Activated CD4-positive, alpha-beta T cell treated with anti-CD3 and anti-CD28 coated beads for 1 hour (primary cell): ENCODE measurements at places on chromosomes 2 and 18.

DNA sequence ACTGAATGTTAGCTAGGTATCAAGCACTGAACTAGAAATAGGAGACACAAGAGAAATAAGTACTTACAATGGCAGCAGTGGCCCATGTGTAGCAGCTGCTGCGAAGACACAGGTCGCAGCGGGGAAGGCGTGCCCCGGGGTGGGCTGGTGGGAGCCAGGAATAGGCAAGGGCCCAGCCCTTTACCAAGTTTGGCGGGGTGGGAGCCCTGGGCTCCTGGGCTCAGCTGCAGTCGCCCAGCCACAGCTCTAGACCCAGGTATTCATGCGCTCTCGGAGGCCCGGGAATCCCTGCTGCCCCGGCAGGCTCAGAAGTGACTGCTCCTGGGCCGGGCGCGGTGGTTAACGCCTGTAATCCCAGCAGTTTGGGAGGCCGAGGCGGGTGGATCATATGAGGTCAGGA lies 1287.3 kb downstream of the CNTNAP5 start:
- no peak for DNase-seq

- DNase-seq, result no peak
These were observed 132.4 kb downstream of the TMEM163 start for GRCh38 chr2:134586326-134586965.

GRCh38 chr2:233290051-233290845 lies 17.4 kb upstream of the SAG start:
- DNase-seq, result no peak

DNA sequence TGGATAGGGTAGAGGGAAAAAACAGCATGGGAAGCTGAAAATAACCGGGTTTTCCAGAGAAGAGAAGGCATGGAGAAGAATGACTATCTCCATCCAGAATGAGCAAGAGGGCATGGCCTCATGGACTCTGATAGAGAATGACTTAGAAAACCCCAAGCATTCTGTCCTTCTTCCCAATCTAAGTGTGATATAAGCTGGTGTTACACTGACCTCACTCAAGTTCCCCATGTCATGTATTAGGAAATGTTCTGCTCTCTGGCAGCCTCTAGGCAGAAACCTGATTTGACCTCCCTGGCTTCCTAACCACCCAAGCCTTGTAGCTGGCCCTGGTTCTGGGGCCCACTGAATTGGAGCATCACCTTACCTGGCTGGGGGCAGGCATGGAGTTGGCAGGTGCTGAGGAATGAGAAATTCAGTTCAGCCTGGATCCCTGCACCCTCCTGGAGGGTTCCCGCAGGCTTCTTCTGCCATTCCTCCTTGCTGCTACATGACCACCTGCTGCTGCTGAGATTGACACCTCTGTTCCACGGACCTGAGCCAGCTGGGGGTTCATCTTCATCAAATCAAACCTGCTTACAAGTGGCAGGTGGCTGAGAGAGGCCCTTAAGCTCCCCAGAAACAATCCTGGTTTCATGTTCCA lies 5.2 kb upstream of the SIGLEC15 start:
- DNase-seq, result no peak

DNA sequence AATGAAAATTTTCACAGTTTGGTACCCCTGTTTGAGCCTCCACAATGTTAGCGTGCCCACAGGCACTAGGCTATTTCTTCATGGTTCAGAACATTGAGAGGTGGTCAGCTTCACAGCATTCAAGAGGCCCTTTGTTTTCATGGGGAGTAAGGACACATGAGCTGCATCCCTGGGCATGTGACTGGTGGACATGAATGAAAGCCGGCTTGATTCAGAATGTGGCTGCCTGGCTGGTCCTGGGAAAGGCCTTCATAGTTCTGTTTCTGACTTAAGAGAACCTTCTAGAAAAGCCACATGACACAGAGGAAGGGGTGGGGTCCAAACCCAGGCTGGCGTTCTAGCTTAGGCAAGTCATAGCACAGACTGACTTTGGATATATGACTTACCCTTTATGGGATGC lies 420.6 kb downstream of the CMPK2 start:
- DNase-seq, result no peak

DNA sequence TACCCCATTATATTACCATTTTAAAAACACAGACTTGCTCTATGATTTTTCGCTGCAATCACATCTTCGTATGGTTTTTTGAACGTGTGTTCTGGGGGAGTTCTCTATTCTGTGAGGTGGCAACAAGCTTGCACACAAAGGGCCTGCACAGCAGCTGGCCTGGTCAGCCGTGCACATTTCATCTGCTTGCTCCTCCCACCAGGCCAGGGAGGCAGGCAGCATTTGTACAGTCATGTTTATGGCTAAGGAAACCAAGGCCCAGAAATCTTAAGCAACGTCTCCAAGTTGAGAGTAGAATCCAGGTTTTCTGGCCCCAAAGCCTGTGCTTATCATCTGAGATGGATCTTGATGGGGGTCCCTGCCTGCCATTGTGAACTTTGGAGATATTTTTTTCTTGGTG lies 106.4 kb upstream of the SMIM21 start:
- no peak for DNase-seq

DNA sequence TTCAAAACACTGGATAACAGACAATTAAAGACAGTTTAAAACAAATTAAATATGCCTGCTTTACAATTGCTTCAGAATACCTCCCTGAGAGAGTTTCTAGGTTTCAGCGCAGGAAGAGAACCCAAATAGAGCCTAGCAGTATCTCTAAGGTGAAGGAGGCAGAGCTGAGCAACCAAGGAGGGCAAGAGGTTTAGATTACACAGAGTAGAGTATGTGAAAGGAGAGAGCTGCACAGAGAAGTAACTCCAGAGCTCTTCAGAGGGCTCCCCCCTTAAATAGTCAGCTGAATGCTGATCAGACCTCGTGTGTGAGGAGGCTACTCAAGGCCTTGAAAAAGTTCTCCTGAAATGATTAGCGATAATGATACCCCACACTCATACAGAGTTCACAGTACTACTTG lies 386.5 kb upstream of the TCF4 start:
- DNase-seq, result no peak

DNA sequence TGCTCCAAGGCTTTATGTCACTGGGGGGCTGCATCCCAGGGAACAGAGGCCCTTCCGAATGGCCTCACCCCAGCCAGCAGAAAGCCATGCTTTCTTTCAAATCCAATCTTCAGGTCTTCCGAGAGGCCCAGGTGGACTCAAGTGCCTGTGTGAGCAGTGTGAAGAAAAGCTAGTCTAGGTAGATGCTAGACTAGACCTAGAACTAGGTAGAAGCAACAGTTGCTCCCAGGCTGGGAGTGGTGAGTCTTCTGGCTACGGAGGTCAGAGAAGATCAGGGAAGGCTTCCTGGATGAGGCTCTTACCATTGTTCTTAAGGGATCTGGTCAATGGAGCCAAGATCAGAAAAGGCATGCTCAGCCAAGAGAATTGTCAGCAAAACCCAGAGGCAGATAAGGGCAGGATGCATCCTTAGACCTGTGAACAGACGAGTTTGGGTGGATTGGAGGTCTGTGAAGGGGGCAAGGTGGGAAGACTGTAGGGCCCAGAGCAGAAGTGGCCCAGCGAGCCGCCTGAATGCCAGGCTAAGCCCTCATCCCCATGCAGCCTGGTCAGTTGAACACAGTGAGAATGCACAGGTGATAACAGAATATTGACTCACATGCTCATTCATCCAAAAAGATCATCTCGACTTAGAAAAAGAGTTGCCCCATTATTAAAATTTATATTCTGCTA lies 110.8 kb downstream of the SMAD7 start:
- no peak for DNase-seq

DNA sequence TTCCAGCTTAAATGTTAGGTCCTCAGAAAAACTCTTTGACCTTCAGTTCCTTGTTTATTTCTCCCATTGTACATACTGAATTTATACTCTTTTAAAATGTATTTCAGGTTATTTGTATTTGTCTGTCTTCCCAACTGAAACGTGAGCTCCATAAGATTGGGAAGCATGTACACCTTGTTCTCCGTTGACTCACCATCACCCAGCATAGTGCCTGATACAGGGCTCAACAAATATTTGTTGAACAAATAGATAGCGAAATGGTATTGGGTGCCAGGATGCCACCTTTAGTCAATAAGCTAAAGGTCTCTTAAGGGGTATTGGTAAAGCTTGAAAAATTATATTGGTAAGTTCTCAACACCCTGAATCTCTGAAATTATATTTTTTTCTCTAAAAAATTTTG lies 1841.3 kb upstream of the CELF4 start:
- DNase-seq, result no peak

- DNase-seq, result no peak
These were observed 66.7 kb upstream of the LPIN2 start for GRCh38 chr18:3079653-3080052.

- no peak for DNase-seq
These were observed 483.8 kb downstream of the GALR1 start for GRCh38 chr18:77733292-77733903.

GRCh38 chr18:78996741-78997490 lies 17.3 kb downstream of the SALL3 start:
- no peak for DNase-seq

- DNase-seq, result no peak
These were observed 899.7 kb downstream of the DSC3 start for GRCh38 chr18:30142870-30143269.

GRCh38 chr18:36653141-36653869 lies 175.5 kb downstream of the TPGS2 start:
- no peak for DNase-seq

DNA sequence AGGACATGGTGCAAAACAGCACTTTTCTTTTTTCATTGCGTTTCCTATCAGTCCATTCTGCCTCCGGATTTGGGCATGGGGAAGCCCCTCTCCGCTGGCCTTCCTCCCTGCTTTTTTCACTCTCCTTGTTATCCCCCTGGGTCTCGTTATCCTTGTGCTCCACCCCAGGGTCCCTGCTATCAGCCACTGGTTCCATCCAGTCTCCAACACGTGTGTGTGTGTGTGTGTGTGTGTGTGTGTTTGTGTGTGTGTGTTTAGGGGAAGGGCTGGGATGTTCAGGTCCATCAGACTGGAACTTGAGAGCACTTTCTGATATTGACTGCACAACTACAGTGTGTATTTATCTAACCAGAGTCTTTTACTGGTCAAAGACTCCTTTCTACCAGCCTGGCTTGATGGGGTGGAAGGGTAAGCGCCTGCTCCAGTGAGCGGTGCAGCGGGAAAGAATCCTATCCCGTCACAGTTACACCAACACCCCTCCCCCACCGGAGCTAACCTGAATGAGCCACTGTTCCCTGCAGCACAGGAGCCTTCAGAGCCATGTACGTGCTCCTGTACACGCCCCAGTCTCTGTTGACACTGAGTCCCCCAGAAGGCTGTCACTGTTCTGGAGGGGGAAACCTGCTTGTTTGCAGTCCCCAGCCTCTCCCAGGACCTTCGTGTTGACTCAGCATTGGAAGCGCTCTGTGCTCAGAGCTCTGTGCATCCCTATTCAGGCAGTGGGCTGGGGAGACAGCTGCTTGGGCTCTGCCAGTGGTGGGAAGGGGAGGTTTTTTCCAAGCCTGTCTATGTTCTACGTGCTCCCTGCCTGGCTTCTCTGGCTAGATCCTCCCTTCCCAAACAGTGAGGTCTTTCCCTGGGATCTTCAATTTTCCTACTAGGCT lies 4.6 kb downstream of the INHA start:
- no peak for DNase-seq

- DNase-seq, result no peak
These were observed 47.6 kb downstream of the COBLL1 start for GRCh38 chr2:164794016-164794415.

DNA sequence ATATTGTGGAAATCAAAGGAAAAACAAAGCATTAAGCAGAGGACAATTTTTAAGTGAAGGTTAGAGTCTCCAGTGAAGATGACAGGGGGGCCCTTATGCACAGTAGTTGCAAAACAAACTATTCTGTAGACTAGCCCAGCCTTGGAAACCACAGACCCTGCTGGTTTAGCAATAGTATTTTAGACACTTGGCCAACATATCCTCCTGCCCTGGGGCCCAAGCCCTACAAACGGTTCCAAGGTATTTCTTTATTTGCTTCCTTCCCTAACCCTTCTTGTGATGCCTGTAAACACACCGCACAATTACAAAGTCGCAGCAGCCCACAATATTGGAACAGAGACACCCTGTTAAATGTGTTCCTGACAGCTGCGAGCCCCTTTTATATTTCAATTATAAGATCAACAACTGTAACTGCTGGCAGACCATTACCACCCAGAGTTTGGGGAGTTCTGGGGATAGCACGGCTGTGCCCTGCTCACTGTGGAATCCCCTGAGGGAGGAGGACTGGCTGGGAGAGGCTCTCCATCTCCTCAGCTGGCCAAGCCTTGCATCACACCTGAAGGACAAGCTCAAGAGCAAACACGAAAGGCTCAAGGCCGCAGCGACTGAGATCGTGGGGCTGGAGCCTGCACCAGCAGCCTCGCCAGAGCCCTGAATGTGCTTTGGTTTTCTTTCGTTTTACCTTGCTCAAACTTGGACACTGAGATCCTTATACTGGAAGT lies 282.2 kb upstream of the ATP5MC3 start:
- no peak for DNase-seq

DNA sequence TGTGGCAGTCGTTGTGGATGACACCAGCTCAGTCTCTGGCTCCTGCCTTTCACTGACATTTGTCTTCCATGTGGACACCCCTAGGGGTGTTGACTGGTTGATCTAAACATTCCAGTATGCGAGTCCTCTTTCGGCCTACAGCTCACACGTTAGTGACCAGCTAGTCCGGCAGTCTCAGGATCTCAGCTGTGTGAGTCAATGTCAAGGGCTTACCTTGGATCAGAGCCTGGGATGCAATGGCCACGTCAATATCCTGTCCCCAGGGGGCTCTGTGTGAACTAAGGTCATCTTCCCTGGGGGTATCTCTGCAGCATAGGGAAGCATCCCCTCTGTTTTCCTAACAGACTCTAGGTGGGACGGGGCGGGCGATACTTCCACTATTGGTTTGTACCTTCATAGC lies 35.1 kb upstream of the YWHAQ start:
- DNase-seq, result no peak

GRCh38 chr2:180366481-180366880 lies 359.4 kb upstream of the CWC22 start:
- no peak for DNase-seq

GRCh38 chr18:3594760-3595368 lies 144.9 kb downstream of the TGIF1 start:
- DNase-seq, result no peak

GRCh38 chr2:99644419-99644787 lies 154.6 kb upstream of the REV1 start:
- DNase-seq, result no peak

GRCh38 chr2:212264187-212264586 lies 274.4 kb downstream of the ERBB4 start:
- DNase-seq, result no peak

- no peak for DNase-seq
These were observed 28.2 kb downstream of the GULP1 start for GRCh38 chr2:188319838-188320237.

- DNase-seq, result no peak
These were observed 16.0 kb upstream of the TSPYL6 start for GRCh38 chr2:54271843-54272627.

- no peak for DNase-seq
These were observed 32.9 kb upstream of the SLC66A3 start for GRCh38 chr2:11122380-11122779.

DNA sequence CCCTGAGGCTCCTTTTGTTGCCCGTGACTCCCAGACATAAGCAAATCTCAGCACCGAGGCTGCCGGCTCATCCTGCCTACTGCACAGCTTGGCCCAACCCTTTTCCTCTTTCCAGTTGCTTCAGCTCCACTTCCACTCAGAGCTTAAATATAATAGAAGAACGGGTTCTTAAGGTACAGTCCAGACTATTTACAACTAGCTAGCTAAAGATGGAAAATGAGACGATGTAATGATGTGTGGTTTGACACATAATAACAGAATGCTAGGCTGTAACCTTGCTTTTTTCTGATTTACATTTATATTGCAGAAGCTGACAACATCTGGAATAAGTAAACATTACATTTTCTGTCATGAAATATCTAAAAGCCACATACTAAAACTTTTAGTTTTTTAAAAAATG lies 26.9 kb upstream of the ATP9B start:
- DNase-seq, result no peak

GRCh38 chr2:184598316-184599053 lies at the start of gene ZNF804A:
Gene ZNF804A, plus strand, starts transcription at chr2:184598529. Its CDS starts 431 bp downstream, at chr2:184598960.
- no peak for DNase-seq
